ENCODE measurements at places on chromosomes 5 and 9.

GRCh38 chr5:579746-580366, 32.3 kb upstream of the CEP72 start:
- no peak for DNase-seq

- DNase-seq: no peak
Measured at GRCh38 chr5:103587185-103587748, 24.7 kb upstream of the NUDT12 start.

DNA sequence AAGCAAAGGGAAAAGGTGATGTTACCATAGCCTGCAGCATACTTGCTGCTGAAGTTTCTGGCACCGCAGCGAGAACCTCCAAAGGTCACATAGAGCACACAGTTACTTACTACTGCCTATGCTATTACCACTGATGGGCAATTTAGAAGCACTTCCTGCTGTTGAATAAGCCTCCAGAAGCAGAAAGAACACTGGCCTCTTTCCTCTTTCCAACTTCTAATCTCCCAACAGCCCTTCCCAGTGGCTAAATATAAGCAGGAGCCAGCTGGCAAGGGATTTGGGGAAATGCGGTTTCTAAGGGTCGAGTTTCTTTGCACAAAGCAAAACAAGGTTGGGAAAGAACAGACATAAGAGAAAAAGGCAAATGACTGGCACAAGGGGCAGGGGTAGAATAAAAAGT, 669.2 kb upstream of the ACO1 start:
- DNase-seq: no peak

DNA sequence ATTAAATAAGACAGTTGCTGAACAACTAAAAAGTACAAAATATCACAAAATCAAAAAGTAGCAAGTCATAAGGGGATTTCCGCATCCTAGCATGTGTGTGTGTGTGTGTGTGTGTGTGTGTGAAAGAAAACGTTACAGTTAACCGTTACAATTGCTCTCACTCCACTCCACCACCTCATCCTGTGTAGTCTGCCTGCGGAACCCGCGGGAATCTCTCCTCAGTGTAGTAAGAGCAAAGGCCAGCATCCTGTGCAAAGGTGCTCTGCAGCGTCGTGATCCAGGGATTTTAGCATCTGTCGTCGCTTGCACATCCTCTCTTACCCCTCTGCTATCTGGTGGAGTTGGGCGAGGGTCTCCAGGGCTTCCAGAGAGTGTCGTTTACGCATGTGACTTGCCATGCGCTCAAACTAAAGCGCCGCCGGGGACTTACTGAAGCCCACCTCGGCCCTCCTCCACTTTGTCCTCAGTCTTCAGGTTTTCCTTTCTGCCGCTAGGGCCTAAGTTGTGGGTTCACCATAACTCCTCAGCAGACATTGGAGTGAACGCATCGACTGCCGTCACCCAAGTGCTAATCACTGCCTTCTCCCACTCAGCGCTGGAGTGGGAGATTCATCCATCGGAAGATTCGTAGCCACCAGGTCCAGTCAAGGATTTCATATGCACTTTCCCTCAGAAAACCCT, 3.9 kb downstream of the CDKN2B start:
- peak; percentile 43 for DNase-seq

GRCh38 chr5:51652980-51653379, 269.7 kb downstream of the ISL1 start:
- DNase-seq: no peak

GRCh38 chr5:37323607-37324006, 47.3 kb downstream of the NUP155 start:
- no peak for DNase-seq

- no peak for DNase-seq
Measured at GRCh38 chr5:76576450-76576849, 46.8 kb downstream of the F2RL2 start.

- DNase-seq: no peak
Measured at GRCh38 chr5:29122306-29122705, 2071.2 kb upstream of the CDH6 start.

Measured in CD4-positive, alpha-beta T cell treated with Interleukin-21 for 1 hour (primary cell).